ENCODE measurements at places on chromosomes 3 and 15.

DNA sequence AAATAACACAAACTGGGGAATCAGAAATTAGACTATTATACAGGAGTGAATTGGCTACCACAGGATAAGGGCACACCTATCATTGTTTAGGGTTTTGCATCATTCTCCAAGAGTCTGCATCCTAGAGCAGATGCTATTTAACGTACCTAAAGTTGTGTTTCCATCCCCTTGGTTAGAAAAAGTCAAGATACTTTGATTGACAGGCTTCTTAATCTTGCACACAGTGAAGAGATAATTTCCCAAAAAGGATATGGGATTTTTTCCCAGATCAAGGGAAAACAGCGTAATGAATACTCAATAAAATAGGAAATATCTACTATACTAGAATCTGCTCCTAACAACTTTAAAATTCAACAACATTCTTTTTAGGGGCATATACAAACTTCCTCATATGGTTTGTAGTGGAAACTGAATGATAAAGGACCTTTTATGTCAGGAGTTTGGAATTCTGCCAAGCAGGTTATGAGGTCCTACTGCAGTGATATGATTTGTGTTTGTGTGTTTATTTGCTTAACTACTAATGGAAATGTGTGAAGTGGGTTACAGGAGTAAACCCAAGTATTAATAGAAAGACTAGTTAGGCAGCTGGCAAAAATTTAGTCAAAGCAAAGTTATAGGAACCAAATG lies 124.1 kb upstream of the MME start:
- no peak for DNase-seq

GRCh38 chr3:76442374-76442915 lies 597.5 kb upstream of the ROBO2 start:
- no peak for DNase-seq

DNA sequence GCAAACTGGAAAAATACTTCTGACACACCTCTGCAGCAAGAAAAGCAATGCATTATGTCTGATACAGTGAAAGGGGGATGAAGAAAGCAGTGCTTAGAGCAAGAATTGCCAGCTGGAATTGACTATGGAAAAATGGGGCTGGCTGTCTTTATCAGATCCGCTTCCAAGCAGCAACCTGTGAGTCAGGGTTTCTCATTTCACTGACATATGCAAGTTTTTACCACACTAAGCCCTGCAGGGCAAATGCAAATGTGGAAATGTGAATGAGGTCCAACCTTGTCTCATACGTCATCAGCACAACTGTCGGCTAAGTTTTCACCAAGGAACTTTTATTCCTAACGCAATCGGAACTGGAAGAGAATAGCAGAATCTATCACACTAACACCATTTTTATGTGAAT lies 172.5 kb upstream of the GADL1 start:
- peak; percentile 87 for DNase-seq

DNA sequence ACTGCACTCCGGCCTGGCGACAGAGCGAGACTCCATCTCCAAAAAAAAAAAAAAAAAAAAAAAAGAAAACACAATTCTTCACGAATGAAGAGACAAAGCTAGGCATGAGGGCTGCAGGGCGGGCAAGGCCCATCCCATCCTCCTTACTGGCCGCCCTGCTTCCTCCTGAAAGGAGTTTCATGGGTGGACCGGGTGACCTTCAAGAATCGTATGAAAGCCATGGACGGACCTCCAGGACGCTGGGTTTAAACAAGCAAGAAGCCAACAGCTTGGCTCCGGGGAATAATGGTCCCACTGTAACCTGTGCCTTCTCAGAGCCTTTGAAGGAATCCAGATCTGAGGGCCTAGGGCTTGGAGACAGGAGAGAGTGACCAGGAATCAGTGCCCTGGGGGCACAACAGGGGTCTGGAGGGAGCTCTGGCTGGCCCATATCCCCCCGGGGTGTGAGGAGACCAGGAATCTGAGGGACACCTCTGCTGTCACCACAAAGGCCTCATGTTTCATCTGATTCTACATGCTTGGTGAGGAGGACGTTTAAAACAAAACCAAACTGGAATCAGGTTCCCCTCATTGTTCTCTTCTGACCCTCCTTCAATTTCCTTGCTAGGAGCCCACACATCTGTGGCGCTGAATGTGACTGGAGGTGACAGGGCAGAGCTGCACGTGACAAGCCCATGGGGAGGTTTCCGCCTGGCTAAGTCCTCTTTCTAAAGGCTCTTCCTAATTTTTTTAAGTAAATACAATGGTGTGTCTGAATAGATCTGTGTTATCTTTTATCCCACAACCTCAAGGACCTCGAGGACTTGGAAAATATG lies 46.1 kb downstream of the WHAMM start:
- no peak for DNase-seq

- DNase-seq: no peak
These were observed 150.7 kb upstream of the TLE3 start for GRCh38 chr15:70248116-70249025.

- DNase-seq: no peak
These were observed 63.9 kb downstream of the IMPG2 start for GRCh38 chr3:101256511-101256910.

DNA sequence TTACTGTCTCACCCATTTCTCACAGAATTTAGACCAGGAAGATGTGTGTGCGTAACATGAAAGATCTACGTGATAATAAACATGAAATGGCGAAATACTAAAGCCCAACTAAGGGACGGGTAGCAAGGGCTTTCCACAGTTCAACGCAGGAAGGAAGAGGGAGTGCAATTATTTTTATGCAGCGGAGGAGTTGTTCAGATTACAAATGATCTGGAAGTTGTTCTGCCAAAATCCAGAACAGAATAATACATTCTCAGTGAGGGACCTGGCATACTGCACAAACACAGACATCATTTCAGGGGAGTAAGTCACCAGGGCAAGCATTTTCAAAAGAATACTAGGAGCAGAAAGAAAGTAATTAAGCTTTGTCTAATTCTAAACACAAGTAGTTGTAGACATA lies 133.6 kb upstream of the RAP2B start:
- peak; percentile 57 for DNase-seq

DNA sequence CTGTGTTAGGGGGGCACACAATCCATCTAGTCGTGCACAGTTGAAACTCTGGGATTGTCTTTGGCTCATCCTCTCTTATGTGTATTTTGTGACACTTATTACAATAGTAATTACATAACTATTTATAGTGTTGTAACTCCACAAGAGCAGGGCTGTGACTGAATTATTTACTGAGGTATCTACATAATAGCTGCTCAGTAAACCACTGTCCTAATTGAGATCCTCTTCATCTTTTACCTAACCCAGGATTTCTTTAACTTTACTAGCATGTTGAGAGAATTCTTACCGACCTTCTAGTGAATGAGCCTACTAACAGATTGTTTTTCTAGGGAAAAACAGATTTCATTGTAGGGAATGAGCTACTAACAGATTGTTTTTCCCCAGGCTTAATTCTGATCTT lies 11.1 kb downstream of the KLHL18 start:
- DNase-seq: no peak

- DNase-seq: no peak
These were observed 75.8 kb downstream of the LRIG1 start for GRCh38 chr3:66425032-66425431.

DNA sequence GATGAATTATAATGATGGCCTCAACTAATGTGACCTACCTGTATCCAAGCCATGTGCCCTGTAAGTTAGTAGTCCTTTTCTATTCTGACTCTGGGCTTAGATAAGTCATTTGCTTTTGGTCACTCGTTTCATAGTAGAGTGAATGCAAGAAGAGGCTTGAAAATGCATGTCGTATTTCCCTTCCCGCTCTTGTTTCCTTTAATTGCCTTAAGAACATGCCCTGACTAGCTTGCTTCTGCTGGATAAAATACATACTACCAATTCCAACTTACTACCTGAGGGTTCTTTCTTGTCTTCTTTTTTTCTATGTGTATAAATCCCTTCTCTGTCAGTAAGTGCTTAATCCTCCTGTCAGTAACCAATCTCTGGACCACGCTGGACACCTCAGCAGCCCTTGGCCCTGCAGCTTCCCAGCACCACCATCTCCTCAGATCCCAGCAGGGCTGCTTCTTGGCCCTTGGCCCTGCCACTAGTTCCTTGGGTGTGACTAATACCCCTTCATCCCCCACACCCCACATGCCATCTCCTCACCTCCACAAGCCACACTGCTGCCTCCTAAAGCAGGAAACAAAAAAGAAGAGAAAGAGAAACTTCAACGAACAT lies 771.7 kb downstream of the IGSF11 start:
- DNase-seq: no peak

DNA sequence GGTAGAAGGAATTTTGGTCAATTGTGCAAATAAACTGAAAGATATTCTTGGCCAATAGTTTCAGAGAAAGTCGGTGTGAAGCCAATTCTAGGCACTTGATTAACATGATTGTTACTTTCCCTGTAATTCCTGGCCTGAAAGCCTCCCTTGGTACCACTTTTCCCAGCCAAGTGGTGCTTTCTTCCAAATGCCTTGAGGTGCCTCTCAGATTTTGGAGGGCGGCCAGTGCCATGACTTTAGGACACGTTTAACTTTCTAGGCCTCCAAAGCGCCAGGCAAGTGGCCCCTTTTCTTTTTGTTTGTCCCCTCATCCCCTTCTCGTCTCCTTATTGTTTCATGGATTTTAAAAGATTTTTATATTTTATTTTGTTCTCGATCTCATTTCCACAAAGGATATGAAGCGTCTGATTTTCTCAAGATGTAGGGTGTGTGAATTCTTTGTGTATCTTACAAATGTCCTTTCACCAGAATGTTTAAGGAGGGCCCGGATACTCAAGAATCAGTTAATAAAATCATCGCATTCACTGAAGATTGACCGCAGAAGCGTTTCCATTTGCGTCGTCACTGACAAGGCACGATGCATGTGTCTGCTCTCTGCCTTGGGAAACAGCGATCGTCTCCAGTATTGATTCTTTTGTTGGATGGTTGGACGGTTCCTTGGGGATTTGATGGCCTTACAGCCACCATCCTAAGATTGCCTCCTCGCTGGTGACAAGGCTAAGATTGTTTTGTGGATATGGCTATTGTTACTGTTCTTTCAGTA lies 87.8 kb downstream of the ASB7 start:
- no peak for DNase-seq

GRCh38 chr15:89157061-89157460 lies 64.3 kb downstream of the RLBP1 start:
- DNase-seq: no peak

DNA sequence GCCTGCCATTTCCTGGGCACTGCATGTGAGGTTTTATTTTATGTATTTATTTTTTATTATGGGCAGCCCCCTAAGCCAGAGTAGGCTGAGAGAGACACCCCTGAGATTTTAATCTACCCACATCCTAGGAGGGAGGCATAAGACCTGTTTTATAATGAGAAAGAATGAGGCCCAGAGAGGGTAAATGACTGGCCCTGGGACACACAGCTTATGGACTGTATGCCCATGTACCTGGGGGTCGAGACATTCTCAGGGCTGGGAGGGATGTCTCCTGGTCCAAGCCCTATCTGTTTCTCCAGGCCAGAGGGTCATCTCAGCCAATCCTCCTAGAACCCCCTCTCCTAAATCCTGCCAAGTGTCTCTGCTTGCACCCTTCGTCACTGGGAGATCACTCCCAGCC lies 6.1 kb downstream of the PLXND1 start:
- no peak for DNase-seq

GRCh38 chr3:98027085-98027446 lies 8.0 kb downstream of the GABRR3 start:
- DNase-seq: no peak

- peak; percentile 24 for DNase-seq
These were observed 324.7 kb downstream of the SHQ1 start for GRCh38 chr3:72523429-72524151.

GRCh38 chr3:157317895-157318294 lies 118.8 kb upstream of the PTX3 start:
- DNase-seq: no peak

GRCh38 chr3:52983336-52983807 lies 62.5 kb downstream of the SFMBT1 start:
- no peak for DNase-seq

DNA sequence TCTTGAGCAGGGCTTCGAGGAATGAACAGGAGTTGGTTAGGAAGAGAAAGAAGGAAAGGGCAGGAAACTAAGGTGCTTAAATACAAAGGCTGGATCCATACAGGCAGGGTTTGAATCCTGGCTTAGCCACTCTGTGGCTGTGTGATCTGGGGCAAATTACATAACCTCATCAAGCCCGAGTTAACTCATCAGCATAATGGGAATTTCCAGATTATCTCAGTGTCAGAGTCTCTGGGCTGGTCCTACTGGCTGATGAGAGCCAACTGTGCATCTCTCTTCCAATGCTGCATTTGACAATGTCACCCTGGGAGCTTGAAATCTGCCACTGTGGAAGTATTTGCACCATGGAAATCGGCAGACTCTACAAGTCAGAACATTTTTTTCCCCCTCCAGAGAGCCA lies 83.8 kb upstream of the SLC6A6 start:
- no peak for DNase-seq

DNA sequence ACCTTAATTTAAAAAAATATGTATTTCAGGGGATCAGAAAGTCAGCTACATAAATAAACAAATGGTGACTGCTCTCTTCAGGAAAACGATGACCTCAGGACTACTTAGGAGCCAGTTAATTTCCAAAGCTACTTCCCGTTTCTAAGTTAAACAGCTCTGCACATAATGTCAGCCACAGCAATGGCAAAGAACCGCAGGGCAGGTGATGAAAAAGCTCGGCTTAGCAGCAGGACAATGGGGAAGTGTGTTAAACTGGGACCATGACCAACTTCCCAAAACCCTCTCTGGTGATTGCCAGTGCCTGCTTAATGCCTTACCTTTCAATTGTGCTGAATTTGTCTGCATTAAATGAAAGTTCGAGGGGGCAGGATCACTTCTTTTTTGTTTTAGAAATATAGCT lies 258.9 kb downstream of the FHIT start:
- DNase-seq: no peak

- DNase-seq: peak; percentile 87
These were observed 126.9 kb downstream of the IQCH start for GRCh38 chr15:67381416-67382045.

GRCh38 chr3:197490098-197491058 lies 65.4 kb downstream of the BDH1 start:
- DNase-seq: peak; percentile 43

DNA sequence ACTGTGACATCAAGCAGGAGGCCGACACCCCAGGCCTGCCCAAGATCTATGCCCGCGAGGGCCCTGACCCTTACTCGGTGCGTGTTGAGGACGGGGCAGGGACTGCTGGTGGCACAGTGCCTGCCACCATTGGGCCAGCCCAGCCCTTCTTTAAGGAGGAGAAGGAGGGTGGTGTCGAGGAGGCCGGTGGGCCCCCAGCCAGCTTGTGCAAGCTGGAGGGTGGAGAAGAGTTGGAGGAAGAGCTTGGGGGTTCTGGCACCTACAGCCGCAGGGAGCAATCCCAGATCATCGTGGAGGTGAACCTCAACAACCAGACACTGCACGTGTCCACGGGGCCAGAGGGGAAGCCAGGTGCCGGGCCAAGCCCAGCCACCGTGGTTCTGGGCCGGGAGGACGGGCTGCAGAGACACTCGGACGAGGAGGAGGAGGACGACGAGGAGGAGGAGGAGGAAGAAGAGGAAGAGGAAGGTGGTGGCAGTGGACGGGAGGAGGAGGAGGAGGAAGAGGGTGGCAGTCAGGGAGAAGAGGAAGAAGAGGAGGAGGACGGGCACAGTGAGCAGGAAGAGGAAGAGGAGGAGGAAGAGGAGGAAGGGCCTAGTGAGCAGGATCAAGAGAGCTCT lies 5.4 kb downstream of the ZBTB47 start:
- DNase-seq: no peak

- DNase-seq: no peak
These were observed 11.0 kb downstream of the SCAPER start for GRCh38 chr15:76894174-76894573.

Measured in trophoblast cell (in vitro differentiated cells and primary cell).